ENCODE measurements at places on chromosomes 11 and 22.

- no peak for DNase-seq
Measured at GRCh38 chr22:42116848-42117424, 13.7 kb downstream of the CYP2D6 start.

GRCh38 chr11:27213232-27213660 lies 149.8 kb downstream of the CCDC34 start:
- no peak for DNase-seq

DNA sequence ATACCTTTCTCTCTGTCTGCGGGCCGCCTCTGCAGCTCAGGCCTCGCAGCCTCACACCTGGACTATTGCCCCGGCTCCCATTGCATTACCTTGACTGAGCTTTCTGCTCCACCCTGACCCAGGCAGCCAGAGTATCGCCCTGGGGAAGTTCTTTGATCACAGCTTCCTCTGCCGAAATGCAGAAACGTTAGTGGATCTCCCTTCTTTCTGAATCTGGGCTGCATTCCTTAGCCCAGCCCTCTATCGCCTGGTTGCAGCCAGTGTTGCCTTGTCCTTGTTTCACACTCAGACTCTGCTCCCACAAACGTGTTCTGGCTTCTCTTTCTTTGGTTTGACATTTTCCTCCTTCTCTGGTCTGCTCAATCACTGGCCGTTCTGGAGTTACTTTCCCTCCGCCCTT lies 195.7 kb downstream of the ADAMTS15 start:
- DNase-seq: no peak

GRCh38 chr11:76649011-76649410 lies 21.5 kb downstream of the LRRC32 start:
- DNase-seq: no peak

GRCh38 chr11:111797145-111797581 lies 31.0 kb upstream of the PPP2R1B start:
- DNase-seq: no peak

DNA sequence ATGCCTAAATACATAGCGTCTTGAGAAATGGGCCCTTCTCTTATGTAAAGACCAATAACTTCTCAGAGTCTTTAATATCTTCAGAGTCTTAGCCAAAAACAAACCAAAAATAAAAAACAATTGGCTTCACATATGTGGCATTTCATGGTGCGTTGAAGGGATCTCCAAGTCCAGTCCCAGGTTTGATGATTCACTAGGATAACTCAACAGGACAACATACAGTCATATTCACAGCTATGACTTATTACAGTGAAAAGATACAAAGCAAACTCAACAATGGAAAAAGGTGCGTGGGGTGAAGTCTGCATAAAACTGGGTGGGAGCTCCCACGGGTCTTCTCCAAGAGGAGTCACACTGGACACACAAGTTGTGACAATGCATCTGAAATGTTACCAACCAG lies 12.6 kb downstream of the SYTL2 start:
- no peak for DNase-seq

DNA sequence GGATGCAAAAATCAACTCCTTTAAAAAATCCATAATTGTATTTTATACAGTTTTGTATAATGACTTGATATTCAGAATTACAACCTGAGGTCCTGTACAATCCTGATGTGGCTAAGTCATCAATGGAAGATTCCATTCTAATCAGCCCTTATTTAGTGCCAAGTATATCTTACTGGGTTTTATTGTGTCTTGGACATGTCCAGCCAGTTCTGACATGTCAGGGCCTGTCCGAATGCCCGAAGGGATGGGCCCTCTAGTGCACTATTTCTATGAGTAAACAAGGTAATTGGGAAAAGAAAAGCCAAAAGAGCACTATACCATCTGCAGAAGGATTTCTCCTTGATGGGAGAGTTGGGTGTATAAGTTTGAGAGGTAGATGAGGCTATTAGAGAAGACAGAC lies 412.9 kb downstream of the METTL15 start:
- no peak for DNase-seq
